ENCODE measurements at places on chromosomes 4 and X.

DNA sequence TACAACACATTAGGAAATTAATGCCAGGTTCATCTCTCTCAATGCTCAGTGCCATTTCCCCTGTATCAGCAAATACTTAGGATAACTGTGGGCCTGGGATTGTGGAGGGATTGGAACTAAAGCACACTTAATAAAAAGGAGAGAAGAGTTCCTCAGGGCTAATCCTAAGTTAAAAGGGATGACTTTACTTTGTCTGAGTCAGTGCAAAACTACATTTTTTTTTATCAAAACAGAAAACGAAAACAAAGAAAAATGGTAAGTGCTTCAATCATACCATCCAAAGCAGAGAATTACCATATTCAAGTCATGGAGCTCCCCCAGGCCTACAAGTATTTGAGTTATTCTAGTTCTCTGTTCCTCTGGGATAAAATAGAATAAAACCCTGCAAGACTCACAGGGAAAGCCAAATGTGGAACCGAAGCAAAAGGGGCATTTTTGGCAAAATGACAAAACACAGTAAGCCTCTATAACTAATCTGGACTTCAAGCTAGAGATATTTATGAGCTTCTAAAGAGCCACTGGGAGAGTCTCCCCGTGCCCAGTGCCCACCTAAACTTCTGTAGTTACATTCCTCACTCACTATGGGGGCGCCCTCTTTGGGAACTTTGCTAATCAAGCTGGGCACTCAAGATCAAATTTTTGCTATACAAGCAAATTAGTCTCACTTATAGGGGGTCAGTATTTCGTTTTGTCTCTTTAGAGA is 53.4 kb downstream of the PALLD start:
- no peak for DNase-seq

DNA sequence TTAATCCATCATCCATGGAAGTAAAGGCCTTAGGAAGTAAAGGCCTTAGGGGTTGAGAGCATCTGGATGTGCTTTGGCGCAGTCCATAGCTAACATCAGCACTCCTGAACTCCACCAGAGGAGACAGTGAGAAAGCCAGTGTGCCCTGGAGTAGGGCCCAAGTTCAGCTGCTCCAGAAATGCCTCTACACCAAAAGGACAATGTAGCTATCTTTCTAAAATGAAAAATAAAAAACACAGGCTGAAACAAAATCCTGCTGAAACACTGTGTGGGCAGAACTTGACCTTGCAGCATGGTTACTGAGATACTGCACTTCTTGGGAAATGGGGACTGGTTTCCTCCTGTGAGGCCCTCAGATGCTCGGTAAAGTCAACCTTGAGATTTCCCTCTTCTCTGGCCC is 29.3 kb downstream of the SH3RF1 start:
- DNase-seq: no peak

DNA sequence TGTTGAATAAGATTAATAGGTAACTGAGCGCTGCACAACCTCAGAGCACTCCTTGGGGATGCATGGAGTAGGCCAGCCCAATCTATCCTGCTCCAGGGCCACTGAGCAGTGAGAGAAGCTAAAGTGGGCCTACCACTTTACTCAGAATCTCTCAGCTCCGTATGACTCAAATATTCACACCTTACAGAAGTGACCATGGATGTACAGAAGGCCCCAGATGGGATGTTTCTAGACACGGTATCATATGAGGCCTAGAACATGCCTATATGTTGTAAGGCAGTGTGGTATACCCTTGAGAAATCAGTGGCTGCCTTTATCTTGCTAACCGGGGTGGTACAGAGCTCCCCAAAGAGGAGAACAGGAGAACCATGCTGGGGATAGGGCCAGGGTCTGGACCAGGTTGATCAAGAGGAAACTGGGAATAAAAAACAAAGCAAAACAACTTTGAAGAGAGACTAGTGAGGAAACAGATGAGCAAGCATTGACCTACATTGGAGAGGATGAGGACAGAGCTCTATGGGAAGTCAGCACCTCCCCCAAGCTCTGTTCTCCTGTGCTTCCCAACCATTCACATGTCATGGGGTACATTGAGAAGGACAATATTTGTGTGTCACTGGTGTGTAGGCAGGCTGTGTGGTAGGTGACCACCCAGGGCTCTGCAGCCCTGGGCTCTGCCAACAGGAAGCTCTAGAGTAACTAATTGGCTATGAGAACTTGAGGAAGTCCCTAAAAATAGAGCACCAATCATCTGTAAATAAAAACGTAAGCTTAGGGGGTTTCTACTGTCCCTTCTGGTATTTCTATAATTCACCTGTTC is 31.4 kb downstream of the HOPX start:
- DNase-seq: no peak

- no peak for DNase-seq
Measured at GRCh38 chr4:78308517-78308916, 243.1 kb upstream of the ANXA3 start.

- DNase-seq: no peak
Measured at GRCh38 chr4:1943928-1944327, 64.8 kb downstream of the NELFA start.

DNA sequence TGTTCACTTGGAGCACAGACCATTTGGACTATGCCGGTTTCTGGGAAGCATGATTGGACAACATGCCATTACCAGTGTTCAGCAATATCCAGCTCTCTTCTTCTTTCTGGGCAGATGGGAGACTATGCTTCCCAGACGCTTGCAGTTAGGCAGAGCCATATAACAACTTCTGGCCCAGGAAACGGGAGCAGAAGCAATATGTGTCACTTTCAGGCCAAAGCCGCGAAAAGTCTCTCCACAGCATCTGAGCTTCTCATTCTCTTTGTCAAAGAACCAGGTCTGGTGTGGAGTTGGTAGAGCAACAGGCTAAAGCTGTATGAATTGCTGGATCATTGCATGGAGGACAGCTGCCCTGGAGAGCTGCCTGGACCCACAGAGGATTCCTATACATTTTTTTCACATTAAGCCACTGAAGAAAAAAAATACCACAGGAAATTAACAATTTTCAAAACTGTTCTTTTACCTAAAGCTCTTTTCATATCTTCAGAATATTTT is 131.4 kb upstream of the FRG1 start:
- DNase-seq: no peak

DNA sequence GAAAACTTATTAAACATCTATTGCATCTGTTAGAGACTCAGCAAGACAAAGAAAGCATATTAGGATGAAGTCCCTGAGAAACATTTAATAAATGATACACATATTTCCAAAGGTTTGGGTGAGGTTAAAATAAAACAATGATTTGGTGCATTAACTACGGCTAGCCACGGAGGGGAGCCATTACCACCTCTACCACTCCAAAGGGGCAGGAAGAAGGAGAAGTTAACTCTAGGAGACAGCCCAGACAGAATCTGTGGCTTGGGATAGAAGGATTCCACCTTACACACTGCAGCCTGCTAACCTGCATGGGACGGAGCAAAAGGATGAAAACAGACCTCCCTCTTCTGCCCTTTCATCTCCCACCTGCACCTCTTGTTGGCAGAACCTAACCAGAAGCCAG is 189.1 kb upstream of the C1QTNF7 start:
- no peak for DNase-seq

DNA sequence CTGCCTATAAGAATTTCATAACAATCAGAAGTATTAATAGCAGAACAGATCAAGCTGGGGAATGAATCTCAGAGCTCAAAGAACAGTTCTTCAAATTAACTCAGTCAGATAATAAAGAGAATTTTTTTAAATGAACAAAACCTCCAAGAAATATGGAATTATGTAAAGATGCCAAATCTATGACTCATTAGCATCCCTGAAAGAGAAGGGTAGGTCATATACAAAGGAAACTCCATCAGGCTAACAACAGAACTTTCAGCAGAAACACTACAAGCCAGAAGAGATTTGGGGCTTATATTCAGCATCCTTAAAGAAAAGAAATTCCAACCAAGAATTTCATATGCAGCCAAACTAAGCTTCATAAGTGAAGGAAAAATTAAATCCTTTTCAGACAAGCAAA is 28.6 kb downstream of the CBR4 start:
- no peak for DNase-seq

GRCh38 chr4:81040012-81040659 is 9.6 kb downstream of the BMP3 start:
- no peak for DNase-seq
